Esophagus mucosa (tissue), 1 donor: ENCODE measurements at places on chromosomes 3 and 15.
A peak's percentile ranks its signal among the peaks of the same experiment; 100 is the strongest.

DNA sequence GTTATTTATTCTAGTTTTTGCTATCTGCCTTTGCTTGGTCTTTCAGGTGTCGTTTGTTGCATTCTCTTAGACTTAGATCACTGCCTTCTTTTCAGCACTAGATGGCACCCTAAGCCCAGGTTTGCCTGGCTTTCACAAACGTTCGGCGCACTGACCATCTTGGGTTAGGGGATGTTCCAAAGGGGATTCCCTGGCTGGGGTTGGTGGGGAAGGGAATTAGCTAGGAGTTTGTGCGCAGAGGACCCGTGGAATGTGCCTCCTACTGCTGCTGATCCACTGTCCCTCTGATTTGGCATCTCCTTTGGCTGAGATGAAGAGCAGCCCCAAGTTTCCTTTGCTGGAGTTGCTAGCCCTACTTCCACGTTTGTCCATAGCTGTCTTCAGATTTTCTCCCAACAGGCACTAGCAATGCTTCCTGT, 33.9 kb downstream of the PFN2 start:
- ATAC-seq = peak; percentile 55

GRCh38 chr3:49199900-49200281, 28.5 kb downstream of the KLHDC8B start:
- ATAC-seq = no peak

- peak; percentile 35 for ATAC-seq
Measured at GRCh38 chr3:157201648-157202278, 41.8 kb upstream of the CCNL1 start.

DNA sequence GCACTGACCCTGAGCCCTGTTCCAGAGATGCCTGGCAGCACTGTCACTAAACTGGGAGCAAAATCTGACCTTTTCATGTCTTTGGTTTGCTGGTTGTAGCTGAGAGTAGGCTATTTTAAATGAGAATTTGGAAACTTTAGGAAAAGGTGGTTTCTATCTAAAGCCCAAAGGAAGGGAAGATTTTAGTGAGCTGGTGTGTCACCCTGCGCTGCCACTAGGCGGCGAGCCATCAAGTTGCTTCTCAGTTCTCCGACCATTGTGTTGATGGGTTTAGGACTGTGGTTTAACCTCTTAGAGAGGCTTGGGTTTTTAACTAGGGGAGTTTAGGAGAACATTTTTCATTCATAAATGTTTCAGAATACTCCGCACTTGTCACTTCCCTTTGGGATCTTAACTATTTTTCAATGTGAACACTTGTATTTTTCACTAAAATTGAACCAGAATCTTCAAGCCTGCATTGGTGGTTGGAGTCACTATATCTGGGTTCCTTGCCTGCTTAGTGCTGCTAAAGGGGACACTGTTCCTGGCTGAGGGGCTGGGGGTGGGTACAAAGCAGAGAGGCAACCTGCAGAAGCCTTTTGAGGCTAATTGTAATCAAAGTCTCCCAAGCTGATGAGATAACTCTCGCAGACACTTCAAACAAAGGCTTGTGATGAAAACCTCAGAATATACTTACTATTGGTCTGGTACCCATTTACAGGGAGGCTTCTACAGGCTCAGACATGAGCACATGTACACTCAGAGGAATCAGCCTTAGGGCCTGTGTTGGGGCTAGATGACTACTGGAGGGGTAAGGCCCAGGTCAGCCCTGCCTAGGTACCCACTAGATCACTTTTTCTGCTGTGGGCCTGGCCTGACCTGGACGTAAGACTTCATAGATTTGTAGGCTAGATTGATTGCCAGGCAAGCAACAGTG, 16.8 kb downstream of the EXOSC7 start:
- ATAC-seq = peak; percentile 82

- no peak for ATAC-seq
Measured at GRCh38 chr3:122989856-122990575, 37.5 kb downstream of the SEMA5B start.
